Inflammatory macrophage treated with lipopolysaccharide for 4 hours (primary cell): ENCODE measurements at places on chromosomes 1 and 21.
A peak's percentile ranks its signal among the peaks of the same experiment; 100 is the strongest.

DNA sequence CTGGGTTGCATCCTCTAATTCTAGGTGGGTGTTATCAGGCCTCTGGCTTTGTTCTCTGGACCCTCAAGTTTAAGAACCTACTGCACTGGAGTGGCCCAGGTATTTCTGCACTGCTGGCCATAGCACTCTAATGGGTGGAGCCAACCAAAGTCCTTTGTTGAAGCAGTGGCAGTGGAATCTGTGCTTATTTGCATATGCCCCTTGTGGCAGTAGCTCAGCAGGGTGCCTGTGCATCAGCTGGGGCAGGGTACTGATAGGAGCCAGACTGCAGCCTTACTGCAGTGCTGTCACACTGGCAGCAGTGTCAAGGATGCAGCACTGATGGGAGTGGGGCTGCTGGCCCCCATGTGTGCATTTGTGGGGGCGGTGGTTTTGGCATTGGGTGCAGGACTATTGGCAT lies 660.6 kb downstream of the LRRIQ3 start:
- DNase-seq = no peak

- DNase-seq = no peak
Observed at GRCh38 chr1:83547901-83548300, 451.0 kb downstream of the TTLL7 start.

DNA sequence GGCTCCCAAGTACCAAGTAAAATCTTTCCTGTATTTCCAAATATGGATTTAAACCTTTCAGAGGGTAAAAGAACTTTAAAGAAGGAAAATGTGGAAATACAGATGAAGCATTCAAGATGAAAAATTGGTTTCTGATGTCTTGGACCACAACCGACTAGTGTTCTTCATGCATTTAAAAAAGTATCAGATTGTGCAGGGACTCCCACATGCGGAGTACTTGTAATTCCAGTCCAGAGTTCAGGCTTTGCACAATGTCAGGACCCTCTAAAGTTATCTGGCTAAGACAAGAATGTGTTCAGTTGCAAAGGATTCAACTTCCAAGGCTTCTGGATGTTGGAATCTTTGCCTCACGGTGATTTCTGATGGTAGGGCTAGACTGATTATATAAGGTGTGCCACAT lies 66.7 kb downstream of the RGL1 start:
- DNase-seq = no peak

- peak; percentile 23 for DNase-seq
Observed at GRCh38 chr1:59819566-59820438, 5.1 kb downstream of the HOOK1 start.

DNA sequence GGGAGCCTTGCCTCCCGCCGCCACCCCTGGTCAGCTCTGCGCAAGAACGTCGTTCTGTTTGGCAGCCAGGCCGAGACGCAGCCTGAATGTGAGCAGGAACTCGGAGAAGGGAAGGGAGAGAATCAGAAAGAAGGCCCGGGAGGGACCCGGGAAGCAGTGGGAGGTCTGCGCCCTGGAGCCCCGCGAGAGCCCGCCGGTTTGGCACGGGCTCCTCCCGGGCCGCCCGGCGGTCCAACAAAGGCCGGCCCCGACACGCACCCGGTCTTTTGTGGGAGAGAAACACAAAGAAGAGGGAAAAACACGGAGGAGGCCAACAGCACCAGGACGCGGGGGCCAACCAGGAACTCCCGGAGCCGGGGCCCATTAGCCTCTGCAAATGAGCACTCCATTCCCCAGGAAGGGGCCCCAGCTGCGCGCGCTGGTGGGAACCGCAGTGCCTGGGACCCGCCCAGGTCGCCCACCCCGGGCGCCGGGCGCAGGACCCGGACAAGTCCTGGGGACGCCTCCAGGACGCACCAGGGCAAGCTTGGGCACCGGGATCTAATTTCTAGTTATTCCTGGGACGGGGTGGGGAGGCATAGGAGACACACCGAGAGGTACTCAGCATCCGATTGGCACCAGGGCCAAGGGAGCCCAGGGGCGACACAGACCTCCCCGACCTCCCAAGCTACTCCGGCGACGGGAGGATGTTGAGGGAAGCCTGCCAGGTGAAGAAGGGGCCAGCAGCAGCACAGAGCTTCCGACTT lies 2.7 kb upstream of the OLIG2 start:
- DNase-seq = no peak

- DNase-seq = no peak
Observed at GRCh38 chr1:26280333-26281042, 602 bp downstream of the SH3BGRL3 start.

DNA sequence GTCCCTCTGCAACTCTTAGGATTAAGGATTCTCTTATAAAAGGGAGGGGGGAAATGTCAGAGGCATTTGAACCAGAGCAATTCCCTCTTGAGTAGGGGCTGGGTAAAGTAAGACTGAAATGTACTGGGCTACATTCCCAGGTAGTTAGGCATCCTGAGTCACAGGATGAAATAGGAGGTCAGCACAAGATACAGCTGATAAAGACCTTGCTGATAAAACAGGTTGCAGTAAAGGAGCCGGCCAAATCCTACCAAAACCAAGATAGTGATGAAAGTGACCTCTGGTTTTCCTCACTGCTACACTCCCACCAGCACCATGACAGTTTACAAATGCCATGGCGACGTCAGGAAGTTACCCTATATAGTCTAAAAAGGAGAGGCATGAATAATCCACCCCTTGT lies 14.3 kb upstream of the COX20 start:
- no peak for DNase-seq

- DNase-seq = no peak
Observed at GRCh38 chr21:43593078-43593477, 66.2 kb downstream of the HSF2BP start.

- DNase-seq = no peak
Observed at GRCh38 chr1:6955357-6956094, 170.3 kb downstream of the CAMTA1 start.

DNA sequence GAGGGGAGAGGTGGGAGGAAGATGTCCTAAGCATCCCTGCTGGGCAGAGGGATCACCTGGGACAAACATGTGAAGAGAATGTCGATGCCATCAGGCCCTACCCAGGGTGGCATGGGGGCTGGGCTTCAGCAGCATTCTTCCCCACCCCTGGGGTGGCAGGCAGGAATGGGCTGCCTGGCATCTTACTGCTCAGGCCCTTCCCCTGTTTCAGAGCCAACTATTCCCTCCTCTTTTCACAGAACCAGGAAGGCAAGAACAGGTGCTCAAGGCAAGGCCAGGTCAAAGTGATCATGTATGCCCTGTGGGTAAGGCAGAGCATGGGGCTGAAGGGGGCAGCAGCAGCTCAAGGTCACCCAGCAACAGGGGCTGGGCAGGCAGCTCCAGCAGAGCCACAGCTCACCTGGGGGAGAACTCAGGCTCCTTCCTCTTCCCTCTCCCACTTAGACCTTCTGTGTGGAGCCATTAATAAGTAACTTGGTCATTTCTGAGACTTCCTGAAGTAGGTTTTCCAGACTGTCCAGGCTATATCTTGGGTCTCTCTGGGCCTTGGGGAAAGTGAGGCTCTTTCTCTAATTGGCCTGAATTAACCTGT lies 56.4 kb downstream of the ELK4 start:
- no peak for DNase-seq

DNA sequence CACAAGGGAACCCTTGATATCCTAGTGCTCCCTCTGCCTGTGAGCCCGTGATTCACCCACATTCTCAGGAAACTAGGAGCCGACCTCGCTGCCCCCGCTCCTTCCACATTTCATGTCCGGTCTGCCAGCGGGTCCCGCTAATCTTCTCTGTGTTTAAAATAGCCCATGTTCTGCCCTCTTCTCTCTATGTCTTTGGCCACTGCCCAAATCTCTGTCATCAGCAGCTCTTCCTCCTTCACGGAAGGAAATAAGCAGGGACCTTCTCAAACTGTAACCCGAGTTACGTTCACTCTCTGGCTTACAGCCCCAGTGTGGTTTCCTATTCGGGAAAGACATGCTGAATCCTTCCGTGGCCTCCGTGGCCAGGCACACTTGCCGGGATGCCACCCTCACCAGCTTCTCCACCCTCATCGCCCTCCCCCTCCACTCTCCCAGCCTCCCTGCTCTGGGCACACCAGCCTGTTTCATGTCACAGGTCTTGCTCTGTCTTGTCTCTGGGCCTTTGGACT lies 21.1 kb upstream of the UBXN10 start:
- DNase-seq = peak; percentile 17
